ENCODE measurements at places on chromosomes 1 and 21.

DNA sequence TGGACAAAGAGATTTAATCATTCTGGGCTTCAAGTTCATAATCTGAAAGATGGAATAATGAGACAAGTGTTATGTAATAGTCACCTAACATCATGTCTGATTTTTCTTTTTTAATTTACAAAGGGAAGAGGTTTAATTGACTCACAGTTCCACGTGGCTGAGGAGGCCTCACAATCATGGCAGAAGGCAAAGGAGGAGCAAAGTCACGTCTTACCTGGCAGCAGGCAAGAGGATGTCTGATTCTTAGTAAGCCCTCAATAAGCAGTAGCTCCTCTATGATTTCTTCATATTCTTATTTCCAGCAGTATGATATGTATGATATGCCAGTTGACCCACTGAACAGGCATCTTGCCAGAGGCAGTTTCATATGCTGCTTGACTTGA is 152.7 kb downstream of the S1PR1 start:
- no peak for DNase-seq

- no peak for DNase-seq
Measured at GRCh38 chr1:35324486-35324885, 56.0 kb downstream of the ZMYM4 start.

DNA sequence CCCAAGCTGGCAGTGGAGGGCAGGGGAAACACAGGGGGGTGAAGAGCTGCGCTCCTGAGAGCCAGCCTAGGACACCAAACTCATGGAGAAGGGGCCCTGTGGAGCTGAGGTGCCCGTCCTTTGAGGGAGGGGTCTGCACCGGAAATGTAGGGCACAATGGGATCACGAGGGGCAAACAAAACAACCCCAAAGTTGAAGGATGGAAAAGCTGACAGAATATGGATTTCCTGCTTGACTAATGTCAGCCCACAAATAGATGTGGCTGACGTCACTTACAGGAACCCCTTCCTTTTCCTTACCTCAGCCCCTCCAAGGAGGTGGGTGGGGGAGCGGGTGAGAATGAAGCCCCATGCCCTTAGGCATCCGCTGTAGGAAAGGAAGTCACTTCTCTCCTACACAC is 110.9 kb downstream of the KCNN3 start:
- DNase-seq = peak; percentile 85

- no peak for DNase-seq
Measured at GRCh38 chr1:10906866-10907519, 105.5 kb upstream of the TARDBP start.

GRCh38 chr1:77553568-77554291 is 128.7 kb downstream of the ZZZ3 start:
- DNase-seq = no peak

- DNase-seq = no peak
Measured at GRCh38 chr21:16834791-16835190, 678.1 kb upstream of the CXADR start.

DNA sequence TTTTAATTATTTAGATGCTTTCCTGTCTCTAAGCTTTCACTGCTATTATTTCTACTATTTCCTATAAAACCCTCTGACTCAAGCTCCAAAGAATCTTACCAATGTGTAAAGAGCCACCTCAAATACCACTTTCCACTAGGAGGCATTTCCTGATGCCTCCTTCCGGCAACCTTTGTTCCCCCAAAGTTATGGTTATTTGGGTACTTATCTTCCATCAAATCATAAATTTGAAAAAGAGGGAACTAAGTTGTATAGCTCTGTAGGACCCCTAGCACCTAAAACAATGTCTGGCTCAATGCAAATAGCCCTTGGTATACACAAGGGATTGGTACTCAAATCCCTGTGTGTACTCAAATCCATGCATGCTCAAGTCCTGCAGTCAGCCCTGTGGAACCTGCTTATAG is 79.6 kb downstream of the NME7 start:
- no peak for DNase-seq

GRCh38 chr1:198143797-198144196 is 13.0 kb upstream of the NEK7 start:
- DNase-seq = peak; percentile 40
